Bronchial epithelial cell (primary cell): ENCODE measurements at places on chromosomes 6 and 20. TPM values are rescaled to one million over a fixed set of nuclear protein-coding genes. Genes with fewer than 3 reads are reported as not detected.

The TPD52L1 gene
- 164 and 318 TPM in 2 replicates for total RNA-seq

The GINM1 gene
- total RNA-seq, result 30.8 and 41.2 TPM in 2 replicates

The DACT2 gene
- 0.26 and 1.3 TPM in 2 replicates for total RNA-seq

The HLA-DRA gene
- total RNA-seq, result 0.13 TPM in 1 of 2 replicates, not detected in the other

The C20orf204 gene
- 0.53 and 1.2 TPM in 2 replicates for total RNA-seq

The CALHM5 gene
- total RNA-seq, result under 0.01 TPM in 1 of 2 replicates, not detected in the other

The GJA10 gene
- not detected in 2 replicates for total RNA-seq

The KIF6 gene
- not detected in 2 replicates for total RNA-seq

The SPATS1 gene
- total RNA-seq, result not detected in 2 replicates

The KCNQ5 gene
- 0.38 and 2.1 TPM in 2 replicates for total RNA-seq

GRCh38 chr6:47309291-47310130, at the start of gene TNFRSF21:
TNFRSF21 (minus strand) TSS chr6:47309905; CDS start chr6:47309511, 394 bp downstream.
- DNase-seq, result peak; percentile 76

GRCh38 chr6:117600008-117600743, 2.1 kb downstream of the GOPC start:
- DNase-seq, result peak; percentile 12

GRCh38 chr20:5933802-5934436, 16.4 kb downstream of the TRMT6 start:
- DNase-seq, result peak; percentile 37

DNA sequence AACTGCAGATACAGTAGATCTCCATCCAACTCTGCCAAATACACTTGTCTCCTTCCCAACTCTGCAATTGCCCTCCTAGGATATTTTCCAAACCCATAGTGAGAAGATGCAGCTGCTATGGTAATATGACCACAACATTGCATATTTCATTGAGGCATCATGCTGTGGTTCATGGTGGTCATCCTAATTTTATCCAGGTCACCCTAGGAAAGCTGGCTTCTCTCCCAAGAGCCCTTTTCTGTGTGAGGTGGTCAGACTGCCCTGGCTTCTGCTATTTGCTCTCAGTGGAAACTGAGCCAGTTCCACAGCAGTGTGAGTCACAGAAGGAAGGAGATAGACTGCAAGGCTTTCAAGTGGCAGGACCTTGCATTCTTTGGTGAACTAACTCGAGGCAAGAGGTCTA, 5.5 kb downstream of the OGFRL1 start:
- DNase-seq, result peak; percentile 46

DNA sequence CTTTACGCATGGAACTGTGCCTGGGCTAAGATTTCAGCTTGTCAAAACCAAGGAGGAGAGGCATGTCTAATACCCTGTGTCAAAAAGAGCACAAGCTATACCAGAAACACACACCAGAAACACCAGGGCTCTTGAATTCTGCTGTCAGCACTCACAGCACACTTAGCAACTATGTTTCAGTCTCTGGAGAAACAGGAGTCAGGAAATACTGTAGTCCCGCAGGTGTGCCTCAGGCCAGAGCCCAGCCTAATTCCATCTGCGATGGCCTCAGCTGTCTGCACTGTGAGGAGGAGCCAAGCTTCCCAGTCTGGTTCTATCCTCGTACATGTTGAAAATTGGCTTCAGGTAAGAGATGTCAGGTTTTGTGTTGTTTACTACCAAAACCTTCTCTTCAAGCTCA, 31.6 kb downstream of the MTRES1 start:
- no peak for DNase-seq

GRCh38 chr6:91185072-91185471, 598.2 kb upstream of the MAP3K7 start:
- DNase-seq, result no peak

DNA sequence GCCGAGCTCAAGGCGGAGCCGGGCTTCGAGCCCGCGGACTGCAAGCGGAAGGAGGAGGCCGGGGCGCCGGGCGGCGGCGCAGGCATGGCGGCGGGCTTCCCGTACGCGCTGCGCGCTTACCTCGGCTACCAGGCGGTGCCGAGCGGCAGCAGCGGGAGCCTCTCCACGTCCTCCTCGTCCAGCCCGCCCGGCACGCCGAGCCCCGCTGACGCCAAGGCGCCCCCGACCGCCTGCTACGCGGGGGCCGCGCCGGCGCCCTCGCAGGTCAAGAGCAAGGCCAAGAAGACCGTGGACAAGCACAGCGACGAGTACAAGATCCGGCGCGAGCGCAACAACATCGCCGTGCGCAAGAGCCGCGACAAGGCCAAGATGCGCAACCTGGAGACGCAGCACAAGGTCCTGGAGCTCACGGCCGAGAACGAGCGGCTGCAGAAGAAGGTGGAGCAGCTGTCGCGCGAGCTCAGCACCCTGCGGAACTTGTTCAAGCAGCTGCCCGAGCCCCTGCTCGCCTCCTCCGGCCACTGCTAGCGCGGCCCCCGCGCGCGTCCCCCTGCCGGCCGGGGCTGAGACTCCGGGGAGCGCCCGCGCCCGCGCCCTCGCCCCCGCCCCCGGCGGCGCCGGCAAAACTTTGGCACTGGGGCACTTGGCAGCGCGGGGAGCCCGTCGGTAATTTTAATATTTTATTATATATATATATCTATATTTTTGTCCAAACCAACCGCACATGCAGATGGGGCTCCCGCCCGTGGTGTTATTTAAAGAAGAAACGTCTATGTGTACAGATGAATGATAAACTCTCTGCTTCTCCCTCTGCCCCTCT, 1.1 kb downstream of the CEBPB start:
- DNase-seq, result no peak

DNA sequence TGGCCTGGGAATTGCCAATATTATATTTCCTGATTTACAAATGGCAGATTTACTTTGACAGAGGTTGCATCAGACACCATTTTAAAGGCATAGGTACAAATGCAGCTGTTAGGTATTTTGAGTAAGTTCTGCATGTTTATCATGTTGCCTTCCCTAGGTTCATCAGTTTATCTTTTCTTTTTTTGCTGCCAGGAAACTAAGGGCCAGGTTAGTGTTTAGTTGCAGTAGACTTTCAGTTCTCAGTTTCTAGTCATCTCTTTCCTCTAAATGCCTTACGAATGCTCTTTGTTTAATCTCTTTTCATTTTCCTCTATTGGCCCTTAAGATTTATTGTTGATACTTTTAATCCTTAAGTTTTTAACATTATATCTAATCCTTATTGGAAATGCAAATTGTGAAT, 129.9 kb downstream of the SMAP1 start:
- DNase-seq, result no peak

DNA sequence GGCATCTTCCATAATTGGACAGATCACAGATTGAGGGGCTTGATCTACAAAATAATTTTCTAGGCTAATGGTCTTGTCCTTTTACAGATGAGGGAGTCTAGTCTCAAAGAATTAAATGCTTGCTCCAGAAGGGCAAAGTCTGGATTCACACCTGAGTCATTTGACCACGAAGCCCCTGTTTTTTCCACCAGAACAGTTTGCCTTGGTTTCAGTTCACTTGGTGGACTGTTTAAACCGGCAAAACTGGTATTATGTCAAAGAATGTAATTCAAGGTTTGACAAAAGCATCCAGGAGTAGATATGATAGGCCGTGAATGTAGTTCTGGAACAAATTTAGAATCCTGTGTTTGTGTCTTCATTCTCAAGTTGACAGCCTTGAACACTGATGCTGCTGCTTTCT, 3.3 kb downstream of the MYO6 start:
- DNase-seq, result peak; percentile 45

DNA sequence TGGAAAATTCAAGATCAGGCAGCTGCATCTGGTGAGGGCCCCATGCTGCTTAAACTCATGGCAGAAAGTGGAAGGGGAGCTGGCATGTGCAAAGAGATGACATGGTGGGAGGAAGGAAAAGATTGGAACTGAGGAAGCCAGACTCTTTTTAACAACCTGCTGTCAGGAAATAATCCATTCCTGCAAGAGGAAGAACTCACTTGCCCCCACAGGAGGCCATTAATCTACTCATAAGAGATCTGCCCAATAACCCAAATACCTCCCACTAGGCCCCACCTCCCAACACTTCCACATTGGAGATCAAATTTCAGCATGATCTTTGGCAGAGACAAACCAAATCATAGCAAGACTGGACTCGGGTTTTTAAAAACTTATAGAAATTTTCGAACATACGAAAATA, 200.5 kb upstream of the KCNQ5 start:
- DNase-seq, result no peak

GRCh38 chr6:145964948-145965366, 799 bp upstream of the SHPRH start:
- DNase-seq, result no peak

GRCh38 chr6:133085896-133086295, 155.3 kb upstream of the EYA4 start:
- DNase-seq, result no peak

DNA sequence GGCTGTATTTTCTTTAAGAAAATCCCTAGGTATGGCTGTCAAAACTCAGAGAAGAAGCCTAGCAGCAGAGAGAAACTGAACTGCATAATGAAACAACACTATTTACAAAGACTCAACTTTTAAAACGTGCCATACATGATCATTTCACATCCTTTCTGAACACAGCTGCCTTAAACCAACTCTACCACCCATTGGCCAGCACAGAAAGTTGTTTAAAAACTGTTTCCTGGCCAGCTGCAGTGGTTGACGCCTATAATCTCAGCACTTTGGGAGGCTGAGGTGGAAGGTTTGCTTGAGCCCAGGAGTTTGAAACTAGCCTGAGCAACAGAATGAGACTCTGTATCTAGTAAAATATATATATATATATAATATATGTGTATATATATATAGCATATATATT, 336.4 kb upstream of the SOX4 start:
- no peak for DNase-seq

DNA sequence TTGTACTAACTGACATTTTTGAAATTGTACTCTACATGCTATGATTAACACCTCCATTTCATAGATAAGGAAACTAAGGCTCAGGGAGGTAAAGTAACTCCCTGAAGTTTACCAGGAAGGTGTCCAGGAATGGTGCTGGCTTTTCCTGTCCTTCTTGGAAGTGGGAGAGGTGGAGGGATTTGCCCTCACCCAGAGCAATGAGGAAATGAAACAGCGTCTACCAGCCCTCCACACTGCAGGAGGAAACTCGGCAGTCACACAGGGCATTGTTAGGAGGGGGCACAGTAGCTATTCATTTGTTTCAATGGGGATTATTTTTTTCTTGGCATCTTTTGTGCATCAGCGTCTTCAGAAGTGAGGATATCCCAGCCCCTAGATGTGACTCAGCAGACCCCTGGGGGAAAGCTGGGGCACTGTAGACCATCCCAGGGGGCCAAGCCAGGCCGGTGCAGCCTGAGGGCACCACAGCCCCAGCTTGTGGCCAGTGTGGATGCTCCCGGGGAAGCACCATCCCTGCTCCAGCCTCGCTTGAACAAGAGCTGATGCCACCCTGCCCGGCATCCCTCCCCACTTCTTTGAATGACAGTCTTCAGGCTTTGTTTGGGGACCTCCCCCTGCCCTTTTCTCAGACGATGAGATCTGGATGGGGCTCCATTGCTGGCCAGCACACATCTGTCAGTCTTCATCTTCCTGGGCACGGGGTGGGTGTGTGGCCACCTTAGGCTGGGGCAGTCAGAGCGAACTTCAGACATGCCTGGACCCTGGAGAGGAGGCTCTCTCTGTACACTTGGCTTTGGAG, 224.4 kb upstream of the PMEPA1 start:
- DNase-seq, result no peak
